ENCODE measurements at places on chromosomes 7 and 10. TPM values are rescaled to one million over a fixed set of nuclear protein-coding genes. Genes with fewer than 3 reads are reported as not detected.

The KLF14 gene
- total RNA-seq: not detected

The IRF5 gene
- total RNA-seq: 3.3 TPM

The DIP2C gene
- 49.2 TPM for total RNA-seq

The GPR37 gene
- total RNA-seq: 3.1 TPM

The ANKRD2 gene
- total RNA-seq: 0.36 TPM

The RBM28 gene
- 32.5 TPM for total RNA-seq

The TRPV5 gene
- total RNA-seq: not detected

The CABCOCO1 gene
- total RNA-seq: 0.73 TPM

The AKR1E2 gene
- 6.5 TPM for total RNA-seq

The SLC18A3 gene
- not detected for total RNA-seq

The DNAH11 gene
- not detected for total RNA-seq

The ZPBP gene
- total RNA-seq: not detected

The CAV2 gene
- total RNA-seq: 30.2 TPM

The PRTFDC1 gene
- under 0.01 TPM for total RNA-seq

The CCDC136 gene
- 8.0 TPM for total RNA-seq

The NRCAM gene
- total RNA-seq: 33.4 TPM

The NRP1 gene
- total RNA-seq: 9.1 TPM

The IL6 gene
- 14.5 TPM for total RNA-seq

The ASZ1 gene
- not detected for total RNA-seq

The PLXDC2 gene
- total RNA-seq: 8.0 TPM

The POM121L12 gene
- total RNA-seq: not detected

The EGR2 gene
- under 0.01 TPM for total RNA-seq

The METTL27 gene
- not detected for total RNA-seq

The FRMD4A gene
- total RNA-seq: 53.4 TPM

The NAT16 gene
- not detected for total RNA-seq

The ATOH7 gene
- total RNA-seq: not detected

The UBTD1 gene
- 44.0 TPM for total RNA-seq

The SLC16A12 gene
- not detected for total RNA-seq

The BCAP29 gene
- 56.7 TPM for total RNA-seq

The CDK1 gene
- total RNA-seq: 109 TPM

The ARL5B gene
- 11.7 TPM for total RNA-seq

The CTAGE4 gene
- total RNA-seq: under 0.01 TPM

The SYT15 gene
- total RNA-seq: not detected

The RASA4B gene
- total RNA-seq: under 0.01 TPM

The BTRC gene
- 16.8 TPM for total RNA-seq

The ICA1 gene
- total RNA-seq: 12.4 TPM

The GTF2IRD2 gene
- 6.9 TPM for total RNA-seq

The BAG3 gene
- total RNA-seq: 16.7 TPM

The HMX2 gene
- total RNA-seq: not detected

The GRID1 gene
- 0.36 TPM for total RNA-seq

All from melanocyte of skin (primary cell).